SK-MEL-5 (cell line): ENCODE measurements at places on chromosomes 11 and 22. TPM values are rescaled to one million over a fixed set of nuclear protein-coding genes. Genes with fewer than 3 reads are reported as not detected.

GRCh38 chr11:27209562-27210005 is 153.4 kb downstream of the CCDC34 start:
- DNase-seq: peak; percentile 51

- no peak for DNase-seq
These were observed 76.3 kb downstream of the MICAL2 start for GRCh38 chr11:12186701-12187100.

The PHLDB1 gene
- 20.8 and 22.1 TPM in 2 replicates for total RNA-seq

GRCh38 chr11:62538470-62539237 is 8.0 kb downstream of the AHNAK start:
- no peak for DNase-seq

The FAM180B gene
- 0.63 and 0.85 TPM in 2 replicates for total RNA-seq

The PACS1 gene
- total RNA-seq: 9.0 and 12.0 TPM in 2 replicates

The SCGB1A1 gene
- not detected in 2 replicates for total RNA-seq

The OR52H1 gene
- total RNA-seq: not detected in 2 replicates

GRCh38 chr11:7019500-7020182 is 505 bp downstream of the ZNF214 start:
- peak; percentile 0 for DNase-seq

GRCh38 chr11:288478-289397 is at the start of gene PGGHG:
PGGHG (plus strand) TSS chr11:289126; CDS start chr11:289817, 691 bp downstream.
- DNase-seq: peak; percentile 38

- DNase-seq: no peak
These were observed 489.5 kb downstream of the DLG2 start for GRCh38 chr11:85137597-85137996.

The TBX10 gene
- total RNA-seq: not detected in 2 replicates

- no peak for DNase-seq
These were observed 16.1 kb downstream of the TP53AIP1 start for GRCh38 chr11:128926437-128927107.

GRCh38 chr11:36195496-36196354 is 93.5 kb downstream of the COMMD9 start:
- no peak for DNase-seq

DNA sequence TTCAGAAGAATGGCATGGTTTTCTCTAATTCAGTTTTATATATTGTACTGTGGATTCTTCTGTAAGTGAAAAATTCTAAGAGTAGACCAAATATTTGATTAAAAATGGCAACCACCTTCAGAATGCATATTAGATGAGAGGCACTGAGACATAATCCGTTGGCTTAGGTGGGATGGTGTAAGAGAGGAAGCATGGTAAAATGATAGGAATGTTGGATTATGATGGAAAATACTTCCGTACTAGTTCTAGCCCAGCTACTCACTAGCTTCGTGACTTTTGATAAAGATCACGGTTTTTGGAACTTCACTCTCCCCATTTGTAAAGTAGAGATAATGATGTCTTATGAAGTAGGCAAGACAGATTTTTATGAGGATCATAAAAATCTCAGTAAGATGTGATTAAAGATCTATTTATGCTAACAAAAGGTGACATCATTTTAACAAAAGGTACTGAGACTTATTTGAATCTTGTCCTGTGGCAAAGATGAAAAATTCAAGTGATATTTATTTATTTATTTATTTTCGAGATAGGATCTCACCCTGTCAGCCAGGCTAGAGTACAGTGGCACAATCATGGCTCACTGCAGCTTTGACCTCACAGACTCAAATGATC is 37.5 kb downstream of the UVRAG start:
- no peak for DNase-seq

DNA sequence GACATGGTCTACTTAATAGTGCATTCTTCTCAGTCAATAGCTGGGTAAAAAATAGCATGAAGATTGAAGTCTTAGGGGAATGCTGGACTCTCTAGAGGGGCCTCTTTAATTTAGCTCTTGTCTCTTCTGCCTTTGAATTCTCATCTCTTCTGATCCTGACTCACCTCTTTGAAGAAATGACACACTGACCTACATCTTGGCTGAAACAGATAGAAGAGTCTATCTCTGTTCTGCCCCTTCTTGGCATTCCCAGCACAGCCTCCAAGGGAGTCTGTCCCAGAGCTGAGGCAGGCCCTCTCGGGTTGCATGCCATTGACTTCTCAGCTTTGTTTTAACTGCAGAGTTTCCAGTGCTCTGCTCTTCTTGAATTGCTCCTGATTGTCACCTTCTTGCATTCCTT is 55.7 kb downstream of the PTPRJ start:
- DNase-seq: peak; percentile 89

GRCh38 chr11:111909378-111909777 is 2.2 kb downstream of the CRYAB start:
- DNase-seq: no peak

The TYR gene
- total RNA-seq: 1,340 and 1,434 TPM in 2 replicates

DNA sequence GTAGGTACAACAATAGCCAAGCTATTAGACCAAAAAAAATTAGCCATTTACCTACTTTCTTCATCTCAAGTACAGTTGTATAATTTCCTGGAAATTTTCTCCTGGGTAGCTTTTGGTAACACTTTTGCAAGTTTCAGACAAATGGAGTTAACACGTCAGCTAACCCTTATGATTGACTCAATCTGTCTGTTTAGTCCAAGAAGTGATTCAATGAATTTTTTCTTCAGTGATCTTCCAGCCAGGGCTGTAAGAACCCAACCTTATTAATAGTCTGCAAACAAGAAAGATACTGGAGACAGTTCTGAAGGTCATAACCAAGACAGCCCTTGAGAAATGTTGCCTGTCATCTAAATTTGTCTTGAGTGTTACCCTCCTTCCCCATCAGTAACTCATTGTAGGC is 30.1 kb upstream of the FIBIN start:
- no peak for DNase-seq

The NAP1L4 gene
- 203 and 212 TPM in 2 replicates for total RNA-seq

DNA sequence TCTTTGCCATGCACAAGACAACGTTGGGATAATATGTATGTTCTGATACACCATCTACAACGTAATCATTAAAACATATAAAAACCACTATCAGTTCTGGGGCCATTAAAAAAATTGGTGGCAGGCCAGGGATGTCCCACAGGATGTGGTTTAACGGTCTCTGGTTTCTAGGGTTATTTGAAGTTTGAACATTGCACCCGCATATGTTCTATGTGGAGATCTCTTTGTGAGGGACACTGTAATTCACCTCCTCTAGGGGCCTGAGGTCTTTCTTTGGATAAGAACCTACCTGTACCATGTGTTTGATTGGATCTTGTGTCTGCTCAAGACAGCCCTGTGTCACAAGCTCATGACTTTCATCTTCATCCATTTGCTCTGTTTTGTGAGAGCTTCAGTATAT is 73.2 kb downstream of the GGTLC2 start:
- DNase-seq: no peak

The MOB2 gene
- total RNA-seq: 18.0 and 22.5 TPM in 2 replicates
